ENCODE measurements at places on chromosomes 3 and 15.

DNA sequence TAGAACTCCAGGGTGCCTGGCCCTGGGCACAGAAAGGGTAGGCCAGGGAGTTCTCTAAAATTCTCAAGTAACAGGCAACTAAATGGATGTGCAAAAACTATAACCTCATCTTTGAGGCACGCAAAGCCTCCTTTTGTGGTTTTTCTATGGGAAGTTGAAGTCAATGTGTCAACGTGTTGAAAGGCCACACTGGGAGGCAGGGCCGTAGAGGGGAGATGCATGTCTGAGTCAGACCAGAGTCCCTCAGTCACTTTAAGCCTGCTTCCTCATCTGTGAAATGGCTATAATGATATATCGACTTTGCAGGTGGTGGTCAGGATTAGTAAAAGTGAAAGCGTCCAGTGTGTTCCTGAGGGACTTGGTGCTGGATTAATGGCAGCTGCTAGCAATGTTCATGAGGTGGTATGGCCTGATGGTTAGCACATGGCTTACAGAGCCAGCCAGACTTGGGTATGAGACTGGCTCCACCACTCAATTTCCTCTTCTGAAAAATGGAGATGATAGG lies 17.0 kb downstream of the TGM5 start:
- no peak for DNase-seq

DNA sequence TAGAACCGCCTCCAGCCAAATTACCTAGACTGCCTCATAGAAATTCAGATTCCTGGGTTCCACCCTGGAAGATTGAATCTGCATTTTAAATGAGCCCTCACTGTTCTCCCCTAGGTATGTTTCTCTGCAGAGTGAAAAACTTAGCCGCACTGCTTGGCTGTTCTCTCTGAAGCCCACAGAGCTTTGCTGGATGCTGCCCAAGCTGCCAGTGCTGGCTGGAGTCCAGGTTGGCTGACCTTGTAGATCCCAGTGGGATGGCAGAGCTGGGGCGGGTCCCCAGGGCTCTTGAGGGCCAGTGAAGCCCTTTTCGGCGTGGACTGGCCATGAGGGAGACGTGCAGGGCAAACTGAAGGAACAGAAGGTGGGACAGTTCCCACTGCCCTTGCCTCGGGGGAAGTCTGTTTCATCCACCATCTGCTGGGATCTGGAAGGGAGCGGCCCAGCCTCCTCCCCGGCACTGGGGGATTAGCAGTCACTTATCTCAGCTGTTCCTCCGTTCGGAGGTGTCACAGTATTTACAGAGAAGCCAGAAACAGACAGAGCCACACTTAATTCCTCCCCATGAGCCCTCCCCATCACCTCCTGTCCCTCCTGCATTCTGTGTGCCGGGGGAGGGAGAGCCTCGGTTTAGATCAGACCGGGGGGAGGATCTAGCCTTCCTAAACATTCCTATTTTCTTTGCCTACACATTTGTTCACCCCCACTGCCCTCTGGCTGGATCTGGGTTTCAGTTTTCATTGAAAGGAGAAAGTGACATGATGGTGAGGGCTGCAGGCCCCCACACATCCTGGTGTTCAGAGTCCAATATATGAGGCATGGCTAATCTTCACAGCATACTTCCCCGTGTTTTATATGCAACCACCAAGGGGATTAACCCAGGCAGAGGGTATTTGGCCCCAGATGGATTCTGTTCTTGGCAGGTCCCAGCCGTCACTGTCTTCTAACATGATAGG lies 4.1 kb upstream of the ACTC1 start:
- DNase-seq, result no peak

- no peak for DNase-seq
Measured at GRCh38 chr15:63856711-63857460, 23.1 kb upstream of the HERC1 start.

- DNase-seq, result no peak
Measured at GRCh38 chr15:68436680-68437079, 4.7 kb upstream of the ITGA11 start.

GRCh38 chr3:19811689-19812088 lies 122.3 kb downstream of the EFHB start:
- DNase-seq, result no peak
